ENCODE measurements at places on chromosomes 3 and 15.

DNA sequence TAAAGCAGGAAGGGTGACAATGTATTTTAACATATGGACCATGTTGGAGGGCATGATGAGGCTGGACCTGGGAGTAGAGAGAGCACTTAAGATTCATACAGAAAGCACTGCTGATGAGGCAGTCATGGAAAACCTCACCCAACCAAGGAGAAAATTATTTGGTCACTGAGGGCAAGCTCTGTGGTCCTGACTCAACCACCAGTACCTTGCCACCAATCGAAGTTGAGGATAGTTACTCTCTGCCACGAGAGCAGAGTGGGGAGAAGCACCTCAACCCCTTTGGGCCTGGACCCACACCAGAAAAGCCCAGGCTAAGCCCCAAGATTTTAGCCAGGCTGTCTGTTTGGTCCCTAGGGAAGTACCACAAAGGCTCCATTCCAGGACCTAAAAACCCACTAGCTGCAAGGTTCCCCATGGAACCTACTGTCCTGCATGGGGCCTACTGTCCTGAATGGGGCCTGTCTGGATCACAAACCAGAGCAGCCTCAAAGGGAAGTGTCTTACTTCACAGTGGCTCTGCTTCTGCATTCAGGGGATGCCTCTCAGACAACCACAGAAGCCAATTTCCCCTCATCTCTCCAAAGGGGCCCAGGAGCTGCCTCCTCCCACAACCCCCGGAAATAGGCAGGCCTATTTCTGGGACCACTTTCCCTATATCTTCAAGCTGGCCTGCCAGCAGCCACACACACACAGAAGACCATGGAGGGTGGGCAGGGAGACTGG, 4.2 kb downstream of the CCDC71 start:
- DNase-seq, result no peak

DNA sequence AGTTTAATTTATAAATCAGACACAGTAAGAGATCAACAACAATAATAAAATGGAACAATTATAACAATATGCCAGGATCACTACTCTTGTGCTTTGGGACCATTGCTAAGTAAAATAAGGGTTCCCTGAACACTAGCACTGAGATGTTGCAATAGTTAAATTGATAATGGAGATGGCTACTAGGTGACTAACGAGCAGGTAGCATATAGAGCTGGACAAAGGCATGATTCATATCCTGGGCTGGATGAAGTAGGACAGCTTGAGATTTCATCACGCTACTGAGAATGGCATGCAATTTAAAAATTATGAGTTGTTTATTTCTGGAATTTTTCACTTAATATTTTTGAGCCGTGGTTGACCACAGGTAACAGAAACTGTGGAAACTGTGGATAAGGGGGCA, 20.7 kb upstream of the MYZAP start:
- DNase-seq, result no peak

DNA sequence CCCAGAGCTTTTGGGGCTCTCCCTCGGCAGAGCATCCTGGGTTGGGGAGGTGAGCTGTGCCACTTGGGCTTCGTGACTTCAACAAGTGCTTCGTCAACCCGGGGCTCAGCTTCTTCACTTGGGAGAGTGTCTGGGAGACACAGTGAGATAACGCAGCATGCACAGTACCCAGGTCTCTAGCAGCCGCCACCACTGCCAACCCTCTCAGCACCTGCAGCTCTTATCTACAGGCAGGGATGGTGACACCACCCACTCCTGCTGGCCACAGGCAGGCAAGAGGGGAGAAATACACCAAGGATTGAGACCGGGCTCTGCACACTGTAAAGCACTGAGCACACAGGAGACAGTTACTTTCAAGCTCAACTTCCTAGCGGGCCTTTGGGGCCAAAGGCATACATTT, 11.6 kb downstream of the TKT start:
- DNase-seq, result no peak

DNA sequence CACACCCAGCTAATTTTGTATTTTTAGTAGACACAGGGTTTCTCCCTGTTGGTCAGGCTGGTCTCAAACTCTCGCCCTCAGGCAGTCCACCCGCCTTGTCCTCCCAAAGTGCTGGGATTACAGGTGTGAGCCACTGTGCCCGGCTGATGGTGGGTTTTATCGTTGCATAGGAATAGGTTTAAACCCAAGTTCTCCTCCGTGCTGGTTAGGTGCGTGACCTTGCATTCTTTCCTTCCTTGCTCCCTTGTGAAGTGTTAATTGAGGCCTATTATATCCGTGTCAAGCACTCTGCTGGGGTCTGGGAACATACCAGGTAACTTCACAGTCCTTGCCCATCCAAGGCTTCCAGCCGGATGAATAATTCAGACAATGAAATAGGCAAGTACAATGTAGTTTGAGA, 19.3 kb upstream of the ETV5 start:
- no peak for DNase-seq

GRCh38 chr3:125052624-125053303, 3.0 kb downstream of the HEG1 start:
- no peak for DNase-seq

- DNase-seq, result no peak
Observed at GRCh38 chr15:36484038-36484778, 95.2 kb upstream of the CDIN1 start.

- no peak for DNase-seq
Observed at GRCh38 chr3:128807186-128807830, 72.1 kb upstream of the ACAD9 start.

GRCh38 chr3:15976524-15976923, 178.7 kb upstream of the ANKRD28 start:
- DNase-seq, result no peak

- DNase-seq, result no peak
Observed at GRCh38 chr3:153043729-153044328, 118.2 kb upstream of the RAP2B start.

- DNase-seq, result no peak
Observed at GRCh38 chr3:37174532-37175126, at the start of gene LRRFIP2. LRRFIP2 (minus strand) TSS chr3:37174582; CDS start chr3:37148983, 25,599 bp downstream.

DNA sequence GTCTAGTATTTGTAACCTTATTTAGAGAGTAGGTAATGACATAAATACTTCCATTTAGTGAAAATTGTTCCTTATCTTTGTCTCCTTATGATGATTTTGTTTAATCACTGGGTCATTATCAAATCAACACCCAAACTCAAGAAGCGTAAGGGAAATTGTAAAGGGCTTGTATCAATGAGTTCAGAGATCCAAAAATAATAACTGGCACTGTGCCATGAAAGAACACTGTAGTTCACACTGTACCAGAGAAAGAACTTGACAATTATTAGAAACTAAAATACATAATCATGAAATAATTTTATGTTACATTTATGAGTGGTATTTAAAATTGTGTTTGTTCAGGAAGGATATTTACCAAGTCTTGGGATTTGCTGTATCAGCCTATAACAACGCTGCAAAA, 895.4 kb downstream of the FHIT start:
- no peak for DNase-seq

DNA sequence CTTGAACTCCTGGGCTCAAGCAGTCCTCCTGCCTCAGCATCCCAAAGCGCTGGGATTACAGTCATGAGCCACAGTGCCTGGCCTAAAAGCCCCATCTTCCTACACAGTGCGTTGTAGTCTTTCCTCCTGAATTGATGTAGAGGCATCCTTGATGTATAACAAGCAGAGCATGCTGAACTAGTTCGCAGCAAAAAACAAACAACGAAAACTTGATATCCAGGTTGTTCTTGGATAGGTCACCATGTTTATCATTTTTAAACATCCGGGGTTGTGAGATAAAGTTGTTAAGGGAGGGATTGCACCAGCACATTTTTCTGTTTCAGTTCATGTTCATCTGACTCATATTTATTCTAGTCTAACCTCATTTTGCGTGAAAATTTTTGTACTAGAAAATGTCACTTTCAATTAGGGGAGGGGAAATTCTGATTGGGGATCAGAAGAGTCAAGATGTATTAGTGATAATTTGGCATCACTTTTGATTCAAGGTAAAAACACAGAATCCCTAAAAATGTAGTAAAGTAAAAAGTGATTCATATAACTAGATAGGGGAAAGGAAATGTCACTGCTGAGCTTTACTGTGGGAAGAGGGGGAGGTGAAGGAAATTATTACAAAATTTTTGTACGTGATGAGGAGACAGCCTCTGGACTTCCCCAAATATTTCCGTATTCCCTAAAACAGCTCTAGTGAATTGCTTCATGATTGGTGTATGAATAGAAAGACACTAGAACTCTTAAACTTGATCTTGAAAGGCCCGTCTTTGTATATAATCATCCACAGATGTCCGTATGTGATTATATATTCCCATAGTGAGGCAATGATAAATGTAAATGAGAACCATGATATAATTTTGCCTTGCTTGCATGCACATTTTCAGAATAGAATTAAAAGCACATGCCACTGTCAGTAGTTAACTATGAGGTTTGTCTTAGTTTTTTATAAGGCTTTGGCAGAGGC, 22.9 kb downstream of the RAB8B start:
- DNase-seq, result no peak

DNA sequence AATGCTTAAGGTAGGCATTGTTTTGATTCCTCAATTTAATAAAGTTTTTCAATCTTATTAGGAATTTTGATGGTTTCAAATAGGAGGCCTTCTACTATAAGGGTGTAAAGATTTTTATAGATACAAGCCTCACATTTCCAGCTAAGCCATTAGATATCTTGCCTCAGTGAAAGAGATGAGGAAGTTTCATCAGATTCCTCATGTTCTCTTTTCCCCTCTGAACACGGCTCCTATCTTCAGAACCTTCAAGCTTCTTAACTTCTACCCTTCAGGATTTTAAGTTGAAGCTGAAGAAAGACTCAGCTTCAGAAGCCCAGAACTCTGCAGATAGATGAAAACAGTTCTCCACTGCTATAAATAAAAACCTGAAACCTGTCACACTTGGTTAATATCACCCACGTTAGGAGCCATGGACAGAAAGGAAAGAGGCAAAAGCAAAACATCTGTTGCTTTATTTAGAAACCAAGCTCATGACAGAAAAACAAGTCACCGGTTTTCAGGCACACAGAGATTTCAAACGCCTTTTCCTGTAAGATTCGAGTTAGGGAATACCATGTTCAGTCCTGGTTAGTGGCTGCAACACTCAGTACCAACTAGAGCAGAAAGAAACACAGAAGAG, 82.2 kb upstream of the GOLGA8B start:
- DNase-seq, result no peak

DNA sequence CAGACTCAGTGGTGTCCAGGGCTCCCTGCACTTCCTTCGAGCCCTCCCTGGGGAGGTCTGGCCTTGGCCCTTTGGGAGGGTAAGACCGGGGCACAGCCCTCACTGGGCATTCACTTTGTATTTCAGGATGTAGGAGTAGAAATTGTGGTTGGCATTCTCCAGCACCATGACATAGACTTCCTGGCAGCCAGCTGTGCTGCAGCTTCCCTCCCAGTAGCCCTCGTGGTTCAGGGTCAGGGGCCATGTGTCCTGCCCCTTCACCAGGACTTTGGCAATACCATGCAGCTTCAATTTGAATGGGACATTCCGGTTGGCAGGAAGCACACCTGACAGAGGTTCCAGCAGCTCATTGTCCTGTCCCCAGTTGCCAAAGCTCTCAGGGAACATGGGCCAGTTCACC, 47.3 kb downstream of the KY start:
- DNase-seq, result no peak

- no peak for DNase-seq
Observed at GRCh38 chr15:35444557-35445204, 101.3 kb downstream of the DPH6 start.

DNA sequence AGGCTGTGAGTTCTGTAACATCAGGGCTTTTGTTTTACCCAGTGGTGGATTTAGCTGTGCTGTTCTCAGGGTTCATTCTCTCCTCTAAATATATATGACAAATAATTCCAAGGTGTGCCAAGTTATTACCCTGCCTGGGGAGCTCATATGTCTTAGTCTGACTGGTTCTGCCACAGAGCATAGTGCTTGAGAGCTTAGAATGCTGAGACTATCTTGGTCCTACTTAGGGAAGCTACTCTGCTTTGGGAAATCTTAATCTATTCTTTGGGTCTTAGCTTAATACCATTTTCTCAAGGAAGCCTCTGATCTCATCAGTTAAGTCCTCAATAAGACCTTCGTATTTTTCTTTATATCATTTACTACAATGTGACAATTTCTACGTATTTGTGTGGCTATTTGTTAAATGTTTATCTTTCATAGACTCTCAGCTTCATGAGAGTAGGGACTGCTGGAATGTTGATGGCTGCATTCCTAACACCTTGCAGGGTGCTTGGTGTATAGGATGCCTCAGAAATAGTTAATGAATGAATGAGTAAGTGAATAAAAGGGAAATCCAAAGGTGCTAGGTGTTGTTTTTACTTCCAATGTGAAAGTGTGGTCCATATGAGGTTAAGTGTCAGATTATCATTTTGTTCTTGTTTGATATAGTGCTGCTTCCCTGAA, 1.8 kb downstream of the OTOL1 start:
- no peak for DNase-seq

DNA sequence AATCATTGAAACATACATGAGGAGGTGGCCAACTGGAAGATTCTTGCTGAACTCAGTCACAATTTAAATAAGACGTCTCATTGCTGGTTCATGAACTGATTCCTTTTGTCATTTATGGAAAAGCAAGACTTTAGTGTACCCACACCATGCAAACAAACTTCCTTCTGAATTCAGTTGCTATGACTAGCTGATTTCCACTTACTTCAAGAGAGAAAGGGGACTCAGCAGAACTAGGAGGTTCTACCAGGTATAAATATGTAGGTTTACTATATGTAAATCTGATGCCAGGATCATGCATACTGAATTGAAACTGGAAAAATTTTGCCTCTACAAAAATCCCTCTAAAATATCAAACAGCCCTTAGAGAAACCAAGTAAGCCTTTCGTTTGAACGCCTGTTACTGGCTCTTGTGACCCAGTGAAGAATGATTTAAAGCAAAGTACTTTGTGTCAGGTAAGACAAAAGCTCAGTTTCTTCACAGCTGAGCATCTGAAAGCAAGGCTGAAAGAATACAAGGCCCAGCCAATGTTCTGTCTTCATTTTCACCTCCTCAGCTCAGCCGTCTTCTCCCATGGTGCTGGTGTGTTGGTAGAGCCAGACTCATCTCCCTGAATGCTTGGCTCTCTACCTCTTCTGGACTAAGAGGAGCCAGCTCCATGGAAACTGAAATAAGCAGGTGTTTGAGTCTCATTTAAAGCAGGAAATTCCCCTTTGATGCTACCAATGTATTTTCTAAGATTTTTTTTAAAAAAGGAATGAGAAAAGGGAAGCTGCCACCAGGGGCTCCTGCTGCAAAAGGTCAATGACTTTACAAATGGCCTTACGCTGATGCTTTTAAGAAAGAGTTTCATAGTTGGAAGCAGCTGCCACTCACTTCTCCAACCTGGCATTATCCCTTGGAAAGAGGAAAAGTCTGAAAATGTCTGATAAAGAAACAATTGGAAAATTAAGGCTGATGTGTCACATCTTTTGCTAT, 301.6 kb downstream of the EFHB start:
- no peak for DNase-seq

- DNase-seq, result no peak
Observed at GRCh38 chr3:158920371-158920770, 118.5 kb downstream of the MFSD1 start.

DNA sequence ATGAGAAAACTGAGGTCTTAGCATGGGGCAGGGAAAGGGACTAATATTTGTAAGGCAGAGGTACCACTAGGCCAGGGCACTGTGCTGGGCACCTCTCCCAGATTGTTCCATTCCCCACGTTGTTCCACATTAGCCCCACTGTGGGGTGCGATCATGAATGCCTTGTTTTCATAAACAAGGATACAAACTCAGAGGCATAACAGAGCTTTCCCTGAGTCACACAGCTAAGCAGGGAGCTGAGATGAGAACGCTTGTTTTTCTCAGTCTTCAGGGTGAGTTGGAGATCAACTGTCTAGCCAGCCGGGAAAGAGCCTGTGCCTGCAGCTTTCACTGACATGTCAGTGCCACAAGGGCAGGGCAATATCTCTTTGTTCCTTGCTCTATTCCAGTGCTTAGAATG, 47.9 kb upstream of the ITGA11 start:
- DNase-seq, result no peak

- no peak for DNase-seq
Observed at GRCh38 chr3:138827222-138827621, 7.5 kb downstream of the PIK3CB start.
